Esophagus squamous epithelium (tissue), 5 donors: ENCODE measurements at places on chromosomes 11 and 22. TPM values are rescaled to one million over a fixed set of nuclear protein-coding genes. Genes with fewer than 3 reads are reported as not detected.

The HBD gene
- total RNA-seq: not detected

The CD82 gene
- 70.9 TPM for total RNA-seq

The UQCR10 gene
- 65.8 TPM for total RNA-seq

The KRTAP5-10 gene
- not detected for total RNA-seq

The KIRREL3 gene
- total RNA-seq: 0.19 TPM

The CCDC134 gene
- 9.0 TPM for total RNA-seq

The KCTD14 gene
- total RNA-seq: 1.3 TPM

The MAP6 gene
- 0.38 TPM for total RNA-seq

The DTX4 gene
- 2.4 TPM for total RNA-seq

The TNKS1BP1 gene
- 212 TPM for total RNA-seq

The KCNK4 gene
- total RNA-seq: not detected

The HTR3B gene
- total RNA-seq: 0.15 TPM

The CATSPER1 gene
- total RNA-seq: not detected

The PAX6 gene
- total RNA-seq: not detected
